Mesothelial cell of epicardium (in vitro differentiated cells): ENCODE measurements at places on chromosomes 12 and 14. TPM values are rescaled to one million over a fixed set of nuclear protein-coding genes. Genes with fewer than 3 reads are reported as not detected.

Gene NOXRED1
- 0.63 to 1.1 TPM (median 0.84 TPM) in 3 replicates for total RNA-seq

Gene TPPP2
- 0.47 to 0.58 TPM in 2 of 3 replicates, not detected in the other for total RNA-seq

Gene C12orf50
- 0.07 to 0.22 TPM (median 0.13 TPM) in 3 replicates for total RNA-seq

Gene DHRS4
- 20.9 to 23.7 TPM (median 22.0 TPM) in 3 replicates for total RNA-seq

- H3K27me3 ChIP-seq, result no peaks in the 10 kb centered on the region
- H3K4me1 ChIP-seq, result peaks cover 10% of the 10 kb centered on the region
- no peak overlapping the region for H3K27ac ChIP-seq
- H3K36me3 ChIP-seq, result no peaks in the 10 kb centered on the region
- H3K4me3 ChIP-seq, result no peak overlapping the region
- no peak for DNase-seq
These were observed 36.3 kb upstream of the HECTD1 start for GRCh38 chr14:31243860-31244259.

GRCh38 chr12:120367233-120367923 is 1.6 kb downstream of the MSI1 start:
- H3K36me3 ChIP-seq, result peaks cover 10% of the 10 kb centered on the region
- H3K27ac ChIP-seq, result peak overlapping the region; percentile 90
- peaks cover 30% of the 10 kb centered on the region for H3K27me3 ChIP-seq
- H3K4me3 ChIP-seq, result peak overlapping the region; percentile 76
- H3K4me1 ChIP-seq, result peaks cover 31% of the 10 kb centered on the region

DNA sequence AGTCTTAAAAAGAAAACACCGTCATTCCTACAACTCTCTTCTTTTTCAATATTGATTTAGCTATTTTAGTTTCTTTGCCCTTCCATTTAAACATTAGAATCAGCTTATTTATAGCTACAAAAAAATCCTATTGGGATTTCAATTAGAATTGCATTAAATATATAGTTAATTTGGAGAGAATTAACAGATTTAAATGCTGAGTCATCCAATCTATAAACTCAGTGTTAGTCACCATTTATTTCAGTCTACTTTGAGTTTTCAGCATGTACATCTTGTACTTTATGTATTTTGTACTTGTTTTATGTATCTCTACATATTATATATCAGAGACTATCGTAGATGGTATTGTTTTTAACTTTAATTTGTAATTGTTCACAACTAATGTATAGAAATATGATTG is 460.0 kb downstream of the KCNH5 start:
- H3K27ac ChIP-seq, result no peak overlapping the region
- no peaks in the 10 kb centered on the region for H3K27me3 ChIP-seq
- no peak overlapping the region for H3K4me3 ChIP-seq
- no peak for DNase-seq
- H3K4me1 ChIP-seq, result no peaks in the 10 kb centered on the region

- no peak overlapping the region for H3K27ac ChIP-seq
- DNase-seq, result no peak
- H3K4me3 ChIP-seq, result no peak overlapping the region
- no peaks in the 10 kb centered on the region for H3K27me3 ChIP-seq
- peaks cover 8% of the 10 kb centered on the region for H3K4me1 ChIP-seq
- no peaks in the 10 kb centered on the region for H3K36me3 ChIP-seq
These were observed 2.5 kb upstream of the SNX6 start for GRCh38 chr14:34632411-34632978.

DNA sequence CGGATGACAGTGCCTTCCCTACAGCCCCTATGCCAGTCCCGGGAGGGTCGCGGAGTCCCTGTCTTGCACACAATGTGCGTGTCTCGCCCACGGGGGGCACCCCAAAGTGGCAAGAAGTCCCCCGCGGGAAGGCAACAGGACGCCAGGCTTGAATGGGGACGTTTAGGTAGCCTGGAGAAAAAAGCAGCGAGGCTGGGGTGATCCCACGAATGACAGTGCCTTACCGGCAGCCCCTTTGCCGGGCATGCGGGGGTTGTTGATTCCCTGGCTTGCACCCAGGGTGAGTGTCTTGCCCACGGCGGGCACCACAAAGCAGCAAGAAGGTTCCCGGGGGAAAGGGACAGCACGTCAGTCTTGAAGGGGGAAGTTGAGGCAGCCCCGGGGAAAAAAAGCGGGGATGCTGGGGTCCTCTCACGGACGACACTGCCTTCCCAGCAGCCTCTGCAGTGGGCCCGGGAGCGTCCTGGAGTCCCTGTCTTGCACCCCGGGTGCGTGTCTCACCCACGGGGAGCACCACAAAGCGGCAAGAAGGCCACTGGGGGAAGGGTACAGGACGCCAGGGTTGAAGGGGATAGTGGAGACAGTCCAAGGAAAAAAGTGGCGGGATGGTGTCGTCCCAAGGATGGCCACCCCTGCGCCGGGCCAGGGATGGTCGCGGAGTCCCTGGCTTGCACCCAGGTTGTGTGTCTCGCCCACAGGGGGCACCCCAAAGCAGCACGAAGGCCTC is 156.8 kb upstream of the ALG10B start:
- no peaks in the 10 kb centered on the region for H3K27me3 ChIP-seq
- no peaks in the 10 kb centered on the region for H3K4me1 ChIP-seq
- H3K4me3 ChIP-seq, result no peak overlapping the region
- no peak overlapping the region for H3K27ac ChIP-seq
- no peak for DNase-seq

GRCh38 chr12:13288501-13288900 is 92.0 kb downstream of the EMP1 start:
- no peak overlapping the region for H3K27ac ChIP-seq
- H3K4me3 ChIP-seq, result no peak overlapping the region
- H3K4me1 ChIP-seq, result peaks cover 14% of the 10 kb centered on the region
- DNase-seq, result no peak
- no peaks in the 10 kb centered on the region for H3K27me3 ChIP-seq

GRCh38 chr12:48956279-48957140 is 777 bp downstream of the ARF3 start:
- H3K4me1 ChIP-seq, result peaks cover 17% of the 10 kb centered on the region
- H3K27me3 ChIP-seq, result peaks cover 7% of the 10 kb centered on the region
- no peaks in the 10 kb centered on the region for H3K36me3 ChIP-seq
- H3K4me3 ChIP-seq, result peak overlapping the region; percentile 97

DNA sequence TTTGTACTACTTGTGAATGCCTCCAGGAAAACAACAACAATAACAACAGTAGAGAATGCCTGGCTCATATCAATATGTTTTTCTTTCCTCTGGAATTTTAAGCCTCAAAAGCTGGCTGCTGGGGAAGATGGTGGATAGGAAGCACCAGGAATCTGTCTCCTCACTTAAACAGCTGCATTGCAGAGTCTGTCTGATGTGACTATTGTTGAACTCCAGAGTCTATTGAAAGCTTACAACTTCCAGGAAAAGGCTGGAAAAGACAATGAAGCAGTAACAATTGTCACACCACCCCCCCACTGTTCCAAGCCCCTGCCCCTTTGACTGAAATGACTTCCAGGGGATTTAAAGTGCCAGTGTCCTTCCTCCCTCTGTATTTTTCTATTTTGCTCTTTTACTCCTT is 309.7 kb downstream of the BMP4 start:
- H3K36me3 ChIP-seq, result peaks cover 4% of the 10 kb centered on the region
- no peaks in the 10 kb centered on the region for H3K27me3 ChIP-seq
- no peak for DNase-seq
- no peaks in the 10 kb centered on the region for H3K4me1 ChIP-seq
- no peak overlapping the region for H3K4me3 ChIP-seq

DNA sequence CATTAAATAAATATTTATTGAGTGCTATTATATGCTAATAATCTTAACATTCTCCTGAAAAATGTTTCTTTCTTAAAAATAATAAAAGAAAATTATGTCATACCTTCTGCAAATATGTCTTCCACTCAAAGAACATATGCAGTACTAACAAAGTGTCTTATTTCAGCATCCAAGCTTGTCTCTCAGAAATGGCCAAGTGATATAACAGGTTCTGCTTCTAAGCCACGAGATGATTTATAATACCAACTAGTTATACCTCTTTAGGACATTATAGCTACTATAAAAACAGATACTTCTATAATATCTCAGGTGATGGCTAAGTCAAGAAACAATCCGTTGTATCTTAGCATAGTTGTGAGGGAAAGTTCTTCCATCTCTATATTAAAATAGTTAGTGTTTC is 128.1 kb upstream of the ARID2 start:
- no peak for DNase-seq
- H3K36me3 ChIP-seq, result peaks cover 3% of the 10 kb centered on the region
- H3K27ac ChIP-seq, result no peak overlapping the region
- peaks cover 4% of the 10 kb centered on the region for H3K4me1 ChIP-seq
- no peak overlapping the region for H3K4me3 ChIP-seq
